BJ (cell line): ENCODE measurements at places on chromosomes 5 and 9.

- DNase-seq = no peak
Measured at GRCh38 chr9:110021891-110022290, 186.1 kb downstream of the C9orf152 start.

DNA sequence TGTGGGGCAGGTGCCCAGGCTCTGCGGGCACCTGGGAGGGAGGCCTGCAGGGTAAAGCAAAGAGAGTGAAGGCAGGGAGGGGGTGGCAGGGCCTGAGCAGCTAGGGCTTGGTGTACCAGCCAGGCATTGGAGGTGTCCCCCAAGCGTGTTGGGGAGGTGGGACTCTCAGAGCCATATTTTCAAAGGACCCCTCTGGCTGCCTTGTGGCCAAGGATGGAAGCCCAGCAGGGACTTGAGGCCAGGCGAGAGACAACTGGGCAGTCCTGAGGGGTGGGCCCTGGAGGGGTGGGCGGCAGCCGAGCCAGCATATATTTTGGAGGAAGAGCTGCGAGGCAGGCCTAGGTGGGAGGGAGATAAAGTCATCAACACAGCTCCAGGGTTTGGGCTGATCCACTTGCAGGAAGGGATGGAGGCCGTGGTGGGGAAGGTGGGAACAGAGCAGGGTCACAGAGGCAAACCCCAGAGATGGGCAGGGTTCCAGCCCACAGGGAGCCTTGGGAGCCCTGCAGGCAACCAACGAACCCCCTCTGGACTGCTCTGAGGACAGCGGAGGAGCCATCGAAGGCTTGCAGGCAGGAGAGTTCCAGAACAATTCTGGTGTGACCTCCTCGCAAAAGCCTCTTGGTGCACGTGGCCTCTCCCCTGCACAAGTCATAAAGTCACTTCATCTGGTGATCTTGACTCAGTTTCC is 35.7 kb downstream of the DUSP1 start:
- no peak for DNase-seq

- DNase-seq = no peak
Measured at GRCh38 chr5:142881784-142882126, 111.6 kb downstream of the ARHGAP26 start.

DNA sequence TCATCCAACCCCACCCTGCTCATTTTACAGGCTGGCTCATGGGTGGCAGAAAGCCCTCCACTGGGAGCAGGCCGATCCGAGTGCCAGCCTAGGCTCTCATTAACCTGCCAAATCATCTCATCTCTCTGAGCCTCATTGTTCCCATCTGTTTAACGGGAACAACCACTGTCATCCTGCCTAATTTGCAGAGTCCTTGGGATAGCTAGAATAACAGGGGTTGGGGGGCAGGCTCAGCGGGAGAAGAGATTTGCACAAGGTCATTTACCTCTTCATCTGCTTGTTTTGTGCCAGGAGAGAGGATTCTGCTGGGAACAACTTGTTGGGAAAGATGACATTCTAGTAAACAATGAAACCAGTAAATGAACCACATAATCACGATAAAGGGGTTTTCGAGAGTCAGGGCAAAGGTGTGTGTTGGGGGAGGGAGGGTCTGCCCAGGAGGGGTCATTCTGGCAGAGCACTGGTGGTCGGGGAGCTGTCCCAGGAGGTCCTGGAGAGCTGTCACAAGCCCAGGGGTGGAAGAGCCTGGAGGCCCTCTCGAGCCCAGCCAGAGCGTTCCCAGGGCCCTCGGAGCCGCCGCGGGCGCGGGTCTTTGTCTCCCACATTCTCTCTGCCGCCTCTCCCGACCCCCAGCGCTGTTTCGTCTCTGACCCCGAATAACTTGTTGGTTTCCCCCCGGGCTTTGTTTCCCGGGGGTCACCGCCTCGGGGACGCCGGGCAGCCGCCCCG is 22.8 kb upstream of the NDST1 start:
- DNase-seq = no peak

GRCh38 chr9:13149454-13149853 is 130.0 kb downstream of the MPDZ start:
- no peak for DNase-seq

DNA sequence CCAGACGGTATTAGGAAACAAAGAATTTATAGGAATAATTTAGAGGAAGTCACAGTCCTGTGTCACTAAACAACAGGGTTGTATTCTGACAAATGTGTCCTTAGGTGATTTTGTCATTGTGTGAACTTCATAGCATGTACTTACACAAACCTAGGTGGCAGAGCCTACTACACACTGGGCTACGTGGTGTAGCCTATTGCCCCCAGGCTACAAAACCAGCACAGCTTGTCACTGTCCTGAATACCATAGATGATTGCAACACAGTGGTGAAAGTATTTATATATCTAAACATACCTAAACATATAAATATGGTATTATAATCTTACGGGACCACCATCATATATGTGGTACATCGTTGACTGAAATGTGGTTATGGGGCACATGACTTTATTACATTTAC is 69.3 kb downstream of the COL23A1 start:
- DNase-seq = no peak
